RWPE1 (cell line): ENCODE measurements at places on chromosomes 2 and 18.

DNA sequence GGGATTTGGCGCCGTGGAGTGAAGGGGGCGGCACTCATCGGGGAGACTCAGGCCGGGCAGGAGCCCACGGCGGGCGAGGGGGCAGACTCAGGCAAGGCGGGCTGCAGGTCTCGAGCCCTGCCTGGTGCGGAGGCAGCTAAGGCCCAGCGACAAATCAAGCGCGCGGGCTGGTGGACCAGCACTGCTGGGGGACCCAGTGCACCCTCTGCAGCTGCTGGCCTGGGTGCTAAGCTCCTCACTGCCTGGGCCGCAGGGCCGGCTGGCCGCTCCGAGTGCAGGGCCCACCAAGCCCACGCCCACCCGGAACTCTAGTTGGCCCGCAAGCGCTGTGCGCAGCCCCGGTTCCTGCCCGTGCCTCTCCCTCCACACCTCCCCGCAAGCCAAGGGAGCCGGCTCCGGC is 26.2 kb upstream of the SPP2 start:
- DNase-seq: no peak

- DNase-seq: no peak
Measured at GRCh38 chr2:85666016-85666415, 2.0 kb downstream of the SFTPB start.

- no peak for DNase-seq
Measured at GRCh38 chr2:47297767-47298425, 105.1 kb upstream of the MSH2 start.

DNA sequence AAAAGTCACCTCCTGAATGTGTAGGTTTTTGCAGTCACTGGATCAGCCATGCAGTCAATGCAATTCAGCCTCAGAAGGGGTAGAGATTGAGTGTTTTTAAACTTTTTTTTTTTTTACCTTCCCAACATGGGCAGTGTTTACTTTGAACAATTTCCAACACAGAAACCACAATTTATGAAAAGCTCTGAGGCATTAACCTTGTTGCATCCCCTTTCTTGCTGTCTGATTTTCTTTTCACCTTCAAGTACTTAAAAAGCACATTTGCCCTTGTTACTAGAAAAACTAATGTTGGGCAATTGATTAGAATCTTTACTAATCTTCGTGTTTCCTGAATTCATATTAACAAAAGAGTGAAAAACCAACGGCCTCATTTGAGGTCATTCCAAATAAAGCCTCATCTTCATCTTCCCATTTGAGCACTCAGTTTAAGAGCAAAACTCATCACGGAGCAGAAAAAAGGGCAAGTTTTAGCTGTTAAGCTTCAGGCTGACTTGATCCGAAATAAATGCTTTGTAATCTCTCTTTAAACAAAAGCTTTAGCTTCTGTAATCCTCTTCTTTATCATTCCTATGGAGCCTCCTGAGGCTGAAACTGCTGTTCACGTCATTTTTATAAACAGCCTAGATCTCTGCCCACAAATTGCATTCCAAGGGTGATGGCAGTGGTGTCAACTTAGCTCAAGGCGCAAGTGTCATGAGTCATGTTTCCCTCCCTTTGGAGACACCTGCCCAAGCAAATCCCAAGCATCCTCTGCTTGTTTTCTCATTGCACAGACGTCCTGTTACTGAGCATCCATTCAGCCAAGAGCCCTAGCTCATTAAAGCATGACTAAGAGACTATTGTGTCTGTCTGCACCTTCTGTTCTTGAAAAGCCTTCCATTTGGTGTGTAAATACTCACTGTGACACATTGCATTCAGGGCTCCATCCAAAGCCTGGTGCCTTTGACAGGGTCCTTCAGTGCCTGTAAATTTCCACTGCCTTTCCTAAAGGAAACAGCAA is 107.7 kb downstream of the HNMT start:
- DNase-seq: peak; percentile 85

- no peak for DNase-seq
Measured at GRCh38 chr2:120404274-120404673, 58.3 kb downstream of the INHBB start.

- no peak for DNase-seq
Measured at GRCh38 chr2:217517402-217517801, 485.4 kb downstream of the TNS1 start.

- DNase-seq: no peak
Measured at GRCh38 chr2:174792309-174793025, 28.2 kb upstream of the CHRNA1 start.

DNA sequence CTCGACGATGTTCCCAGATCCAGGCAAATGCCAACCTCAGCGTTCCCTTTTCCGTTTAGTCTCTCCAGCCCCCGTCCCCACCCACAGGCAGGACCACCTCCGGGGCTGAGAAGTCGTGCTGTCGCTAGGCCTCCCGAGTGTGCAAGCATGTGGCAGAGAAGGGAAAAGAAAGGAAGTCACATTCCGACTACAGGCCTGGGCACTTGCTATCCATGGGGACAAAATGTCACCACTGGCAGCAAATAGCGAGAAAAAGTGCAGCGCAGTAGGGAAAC is 420 bp downstream of the PIGN start:
- DNase-seq: no peak

DNA sequence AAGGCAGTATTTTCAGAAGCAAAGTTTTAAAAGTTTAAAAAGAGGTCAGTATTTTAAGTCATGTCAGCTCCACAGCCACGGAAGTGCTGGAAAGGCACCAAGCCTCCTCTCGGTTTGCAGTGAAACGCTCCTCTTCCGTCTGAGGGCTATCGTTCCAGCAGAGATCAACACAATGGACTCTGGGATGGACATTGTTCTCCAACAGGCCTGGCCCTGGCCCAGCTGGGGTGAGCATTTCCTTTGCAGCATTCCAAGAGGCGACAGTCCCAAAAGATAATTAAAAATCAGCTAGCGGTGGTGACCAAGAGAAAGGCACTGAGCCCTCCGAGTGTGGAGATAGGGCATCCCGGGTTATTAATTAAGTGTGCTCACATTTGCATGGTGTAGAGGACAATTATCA is 95.9 kb upstream of the LCLAT1 start:
- no peak for DNase-seq

- DNase-seq: peak; percentile 82
Measured at GRCh38 chr2:157245846-157246764, 11.4 kb upstream of the GALNT5 start.

DNA sequence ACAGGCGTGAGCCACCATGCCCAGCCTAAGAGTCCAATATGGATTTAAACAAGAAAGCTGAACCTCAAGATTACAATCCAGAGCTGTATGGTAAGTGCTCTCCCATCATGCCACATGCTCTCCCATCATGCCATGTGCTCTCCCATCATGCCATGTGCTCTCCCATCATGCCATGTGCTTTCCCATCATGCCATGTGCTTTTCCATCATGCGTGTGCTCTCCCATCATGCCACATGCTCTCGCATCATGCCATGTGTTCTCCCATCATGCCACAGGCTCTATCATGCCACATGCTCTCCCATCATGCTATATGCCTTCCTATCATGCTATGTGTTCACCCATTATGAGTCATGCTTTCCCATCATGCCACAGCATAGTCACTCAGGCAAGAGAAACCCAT is 20.7 kb downstream of the ADD2 start:
- DNase-seq: no peak

DNA sequence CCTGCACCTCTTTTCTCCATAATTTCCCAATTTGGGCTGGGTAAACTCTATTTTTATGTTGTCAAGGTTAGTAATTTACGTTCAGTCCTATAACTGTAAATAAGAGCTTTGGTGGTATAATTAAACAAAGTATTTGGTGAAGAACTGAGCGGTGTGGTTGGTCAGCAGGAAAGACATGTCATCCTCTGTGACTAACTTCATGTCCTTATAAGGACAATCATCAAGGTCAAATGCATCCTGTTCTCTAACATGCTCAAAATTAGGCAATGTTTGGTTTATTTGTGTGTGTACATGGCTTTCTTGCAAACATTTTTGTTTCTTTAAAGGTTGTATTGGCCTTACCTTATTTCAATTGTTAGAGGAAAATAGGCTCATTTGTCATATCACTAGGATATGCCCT is 121.5 kb upstream of the NABP1 start:
- DNase-seq: no peak

GRCh38 chr2:113895819-113896563 is 6.1 kb downstream of the ACTR3 start:
- no peak for DNase-seq

DNA sequence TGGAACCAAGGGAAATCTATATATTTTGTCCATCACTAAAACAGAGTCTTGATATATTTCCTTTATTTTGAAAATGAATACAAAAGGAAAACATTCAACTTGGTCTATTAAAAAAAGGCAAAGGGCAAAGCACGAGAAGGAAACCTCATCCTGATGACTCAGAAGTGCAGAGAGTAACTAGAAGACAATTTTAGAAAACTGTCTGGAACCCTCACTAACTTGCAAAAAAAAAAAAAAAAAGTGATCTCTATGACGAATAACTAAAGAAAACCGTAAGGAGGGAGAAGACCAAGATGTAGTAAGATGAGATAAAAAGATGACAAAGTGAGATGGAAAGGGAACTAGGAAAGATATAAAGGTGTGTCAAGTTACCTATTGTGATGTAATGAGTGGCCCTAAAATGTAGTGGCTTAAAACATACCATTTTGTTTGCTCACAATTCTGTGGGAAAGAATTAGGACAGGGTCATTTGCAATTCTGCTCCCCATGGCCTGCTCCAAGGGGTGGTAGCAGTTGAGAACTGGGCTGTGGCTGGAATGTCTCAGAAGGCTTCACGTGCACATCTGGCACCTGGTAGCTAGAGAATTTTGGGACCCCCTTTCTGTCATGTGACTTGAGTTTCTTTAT is 303.0 kb downstream of the DYSF start:
- no peak for DNase-seq

DNA sequence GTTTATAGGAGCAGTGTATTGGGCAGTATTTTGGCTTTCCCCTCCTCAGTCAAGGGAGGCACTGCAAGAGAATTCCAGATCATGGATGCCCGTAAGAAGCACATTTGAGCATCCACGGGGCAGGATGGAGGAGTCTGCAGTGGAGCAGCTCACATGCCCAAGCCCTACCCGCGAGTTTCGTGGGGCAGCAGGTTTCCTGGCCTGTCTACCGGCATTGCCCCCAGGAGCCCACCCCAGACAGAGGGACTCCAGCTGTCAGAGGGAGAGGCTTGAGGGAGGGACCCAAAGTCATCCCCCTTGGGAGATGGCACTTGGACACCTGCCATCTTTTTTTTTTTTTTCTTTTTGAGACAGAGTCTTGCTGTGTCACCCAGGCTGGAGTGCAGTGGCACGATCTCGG is 31.3 kb downstream of the TMEM177 start:
- no peak for DNase-seq

GRCh38 chr2:66897181-66897580 is 462.3 kb downstream of the MEIS1 start:
- DNase-seq: no peak

- DNase-seq: no peak
Measured at GRCh38 chr18:10041180-10041579, 127.4 kb downstream of the VAPA start.

- no peak for DNase-seq
Measured at GRCh38 chr2:134238371-134238770, 15.5 kb upstream of the MGAT5 start.

GRCh38 chr2:71887196-71887595 is 260.5 kb downstream of the CYP26B1 start:
- DNase-seq: no peak

- no peak for DNase-seq
Measured at GRCh38 chr2:233994151-233994550, 56.4 kb upstream of the SPP2 start.

DNA sequence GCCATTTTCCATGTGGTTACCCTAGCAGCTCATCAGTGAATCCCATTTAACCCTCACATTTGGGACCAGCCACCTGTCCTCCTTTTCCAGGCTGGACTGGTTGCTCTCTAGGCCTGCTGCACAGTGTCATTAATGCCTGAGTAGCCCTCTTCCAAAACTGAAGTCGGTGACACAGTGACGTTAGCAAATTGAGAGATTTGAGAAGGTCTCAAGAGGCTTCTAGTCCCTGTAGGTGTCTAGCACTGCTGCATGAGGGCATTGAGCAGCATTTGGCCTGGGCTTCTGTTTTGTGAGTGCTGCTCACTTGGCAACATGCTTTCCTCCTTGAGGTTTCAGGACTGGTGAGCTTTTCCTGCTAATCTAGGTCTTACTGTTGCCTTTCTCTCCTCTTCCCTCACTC is 36.7 kb downstream of the PKP4 start:
- DNase-seq: no peak

- no peak for DNase-seq
Measured at GRCh38 chr2:5250482-5250881, 441.7 kb upstream of the SOX11 start.

DNA sequence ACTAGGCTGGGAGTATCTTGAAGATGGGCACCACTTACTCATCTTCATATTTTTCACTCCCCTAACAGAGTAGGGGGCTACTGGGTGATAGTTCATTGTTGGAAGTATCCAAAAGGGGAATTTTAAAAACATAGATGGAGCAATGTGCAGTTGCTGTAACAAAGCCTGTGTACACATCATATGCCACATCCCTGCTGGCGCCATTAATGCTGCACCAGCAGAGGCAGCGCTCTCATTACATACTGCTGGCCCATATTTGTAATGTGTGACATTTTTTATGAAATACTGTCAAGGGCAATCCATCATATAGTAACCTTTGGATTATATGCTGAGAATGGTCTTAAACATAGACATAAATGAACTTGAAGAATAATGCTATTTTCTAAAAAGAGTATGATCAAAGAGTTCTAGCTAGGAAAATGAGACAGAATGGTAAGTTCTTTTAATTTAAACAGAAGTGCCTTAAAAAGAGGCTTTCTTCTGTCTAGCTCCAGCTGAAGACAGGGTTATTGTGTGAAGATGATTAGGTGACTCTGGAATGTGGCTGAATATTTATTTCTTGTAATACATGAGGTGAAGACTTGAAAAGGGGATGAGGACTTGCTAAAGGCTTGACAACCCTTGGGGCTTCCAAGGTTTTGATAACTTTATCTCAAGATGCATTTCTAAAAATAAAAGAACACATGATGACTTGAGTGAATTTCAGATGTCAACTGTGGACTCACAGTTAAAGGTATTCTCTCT is 2.4 kb upstream of the TMEM178A start:
- no peak for DNase-seq

DNA sequence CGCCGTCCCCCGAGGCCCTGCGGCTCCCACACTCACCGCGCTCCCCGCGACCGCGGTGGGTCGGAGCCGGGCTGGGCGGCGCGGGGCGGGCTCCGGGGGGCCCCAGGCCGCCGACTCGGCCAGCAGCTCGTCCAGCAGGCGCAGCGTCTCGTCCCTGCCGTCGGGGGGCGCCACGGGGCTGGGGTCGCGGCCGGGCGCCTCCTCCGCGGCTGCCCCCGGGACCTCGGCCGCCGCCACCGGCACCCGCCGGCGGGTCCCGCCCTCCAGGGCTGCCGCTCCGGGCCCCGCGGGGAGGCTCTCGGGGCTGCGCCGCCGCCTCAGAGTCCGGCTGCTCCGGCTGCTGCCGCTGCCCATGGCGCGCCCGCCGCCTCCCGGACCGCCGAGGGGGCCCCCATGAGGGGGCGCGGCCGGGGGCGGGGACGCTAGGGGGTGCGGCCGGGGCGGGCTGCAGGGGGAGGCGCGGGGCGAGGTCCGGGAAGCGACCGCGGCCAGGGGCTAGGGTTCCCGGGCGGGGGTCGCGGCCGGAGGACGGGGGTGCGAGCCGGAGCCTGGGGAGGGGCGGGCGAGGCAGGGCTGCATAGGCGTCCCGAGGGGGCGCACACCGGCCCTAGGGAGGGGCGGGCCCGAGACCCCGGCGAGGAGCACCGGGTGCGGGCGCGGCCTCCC is at the start of gene CYS1:
TSS of gene CYS1 (minus strand) at position 542 of the 666 bp plus-strand sequence. CDS start at position 354, 188 bp downstream.
- DNase-seq: peak; percentile 16
